Karpas-422 (cell line): ENCODE measurements at places on chromosomes 7 and 10.
A peak's percentile ranks its signal among the peaks of the same experiment; 100 is the strongest.

GRCh38 chr10:87691506-87692070 lies 31.9 kb downstream of the PAPSS2 start:
- DNase-seq = no peak

GRCh38 chr10:120612756-120613155 lies 155.7 kb downstream of the PLPP4 start:
- no peak for DNase-seq

GRCh38 chr7:1812509-1813393 lies 142.7 kb downstream of the ELFN1 start:
- DNase-seq = peak; percentile 62

DNA sequence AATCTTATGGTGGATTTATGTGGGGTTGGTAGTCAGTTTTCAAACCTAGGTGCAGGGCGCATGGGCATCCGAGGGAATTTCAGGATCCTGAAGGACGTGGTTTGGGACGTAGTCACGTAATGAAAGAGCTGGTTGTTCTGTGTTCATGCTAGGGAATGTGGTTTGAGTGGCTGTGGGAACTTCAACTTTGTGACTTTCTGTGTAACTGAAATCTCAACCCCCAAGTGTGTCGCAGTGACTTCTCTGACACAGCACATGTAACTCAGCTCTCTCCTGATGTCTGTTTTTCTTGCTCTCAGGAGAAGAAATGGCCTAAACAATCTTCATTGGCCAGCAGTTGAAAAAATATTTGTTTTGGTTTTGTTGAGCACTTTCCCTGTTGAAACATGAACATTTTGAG lies 199.0 kb downstream of the PTEN start:
- no peak for DNase-seq

DNA sequence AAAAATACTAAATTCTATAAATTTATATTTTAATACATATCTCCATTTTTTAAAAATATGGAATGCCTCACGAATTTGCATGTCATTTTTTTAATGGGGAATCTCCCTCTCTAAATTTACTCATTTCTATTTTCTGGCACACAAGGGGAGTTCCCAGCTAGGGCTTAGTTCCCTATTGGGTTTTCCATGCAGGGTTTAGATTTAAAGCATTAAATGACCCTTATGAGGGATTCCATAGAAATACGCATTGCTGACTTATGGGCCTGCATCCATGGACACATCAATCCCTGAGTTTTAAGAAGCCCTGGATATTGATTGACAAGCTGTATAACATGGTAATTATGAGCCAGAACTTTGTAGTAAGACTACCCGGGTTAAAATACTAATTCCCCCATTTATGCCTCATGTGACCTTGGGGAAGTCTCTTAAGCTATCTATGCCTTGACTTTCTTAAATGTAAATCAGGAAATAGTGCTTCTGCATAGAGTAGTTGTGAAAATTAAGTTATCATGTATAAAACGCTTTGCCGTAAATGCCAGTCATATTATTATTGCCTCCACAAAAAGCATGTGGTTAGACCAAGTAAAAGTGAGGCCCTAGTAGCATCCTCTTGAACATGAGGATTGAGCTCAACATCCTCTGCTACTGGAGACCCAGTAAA lies 78.8 kb upstream of the ANKRD1 start:
- no peak for DNase-seq

DNA sequence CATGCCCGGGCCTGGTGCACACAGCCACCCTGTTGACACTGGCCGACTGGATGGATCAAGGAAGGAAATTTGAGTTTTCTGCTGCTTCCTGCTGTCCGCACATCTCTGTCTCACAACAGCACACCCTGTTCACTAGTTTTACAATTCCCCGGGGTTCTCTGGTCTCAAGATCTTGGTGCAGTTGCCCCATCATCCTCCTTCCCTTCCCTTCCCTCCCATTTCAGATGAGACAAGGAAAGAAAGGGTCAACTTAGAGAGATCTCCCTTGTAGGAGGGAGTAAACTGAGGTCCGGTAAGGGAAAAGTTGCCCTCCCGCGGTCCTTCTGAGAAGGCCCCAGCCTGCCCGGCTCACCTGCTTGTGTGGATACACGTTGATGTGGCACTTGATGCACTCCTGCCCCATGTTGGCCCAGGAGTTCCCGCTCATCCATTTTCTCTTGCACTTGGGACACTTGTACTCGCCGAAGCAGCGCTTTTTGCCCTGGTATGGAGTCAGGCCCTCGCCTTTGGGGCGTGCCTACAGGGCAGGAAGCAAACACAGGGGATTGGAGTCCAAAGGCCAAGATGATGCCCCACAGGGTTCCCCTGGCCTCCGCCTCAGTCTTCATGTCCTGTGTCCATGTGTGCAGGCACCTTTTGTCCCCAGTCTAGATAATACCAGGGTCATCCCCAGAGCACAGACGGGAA lies 46.8 kb downstream of the PPIF start:
- DNase-seq = no peak

GRCh38 chr7:30223896-30224295 lies 60.5 kb upstream of the ZNRF2 start:
- no peak for DNase-seq

- DNase-seq = no peak
These were observed 827.6 kb upstream of the AUTS2 start for GRCh38 chr7:68770649-68771048.

GRCh38 chr10:93248583-93249227 lies 175.0 kb downstream of the CYP26A1 start:
- DNase-seq = no peak

GRCh38 chr10:77862595-77862994 lies 64.0 kb downstream of the DLG5 start:
- DNase-seq = no peak

DNA sequence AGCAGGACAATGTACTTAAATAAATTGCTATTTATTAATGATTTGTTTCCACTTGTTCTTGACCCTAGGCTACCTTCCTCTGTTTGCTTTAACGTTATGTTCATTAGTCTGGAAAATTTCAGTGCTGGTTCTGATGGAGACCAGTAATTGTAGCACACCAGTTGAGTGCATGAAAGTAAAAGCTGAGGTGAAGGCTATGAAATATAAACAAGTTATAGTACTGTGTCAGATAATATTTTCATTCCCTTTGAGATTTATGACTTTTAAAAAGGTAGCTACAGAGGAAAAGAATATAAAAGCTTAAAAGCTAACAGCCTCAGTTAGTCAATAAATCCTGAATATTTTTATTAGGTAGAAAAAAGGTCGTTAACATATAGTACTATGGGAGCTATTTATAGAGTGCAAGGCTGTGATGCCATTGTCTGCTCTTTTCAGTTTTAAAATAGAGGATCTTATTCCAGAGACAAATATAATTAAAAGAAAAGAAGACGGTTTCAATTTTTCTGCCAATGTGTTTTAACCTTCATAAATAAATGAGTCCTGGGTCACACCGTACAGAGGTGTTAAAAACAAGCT lies 351.8 kb upstream of the ETV1 start:
- no peak for DNase-seq

- DNase-seq = no peak
These were observed 78.0 kb downstream of the INPP5A start for GRCh38 chr10:132615341-132616169.

DNA sequence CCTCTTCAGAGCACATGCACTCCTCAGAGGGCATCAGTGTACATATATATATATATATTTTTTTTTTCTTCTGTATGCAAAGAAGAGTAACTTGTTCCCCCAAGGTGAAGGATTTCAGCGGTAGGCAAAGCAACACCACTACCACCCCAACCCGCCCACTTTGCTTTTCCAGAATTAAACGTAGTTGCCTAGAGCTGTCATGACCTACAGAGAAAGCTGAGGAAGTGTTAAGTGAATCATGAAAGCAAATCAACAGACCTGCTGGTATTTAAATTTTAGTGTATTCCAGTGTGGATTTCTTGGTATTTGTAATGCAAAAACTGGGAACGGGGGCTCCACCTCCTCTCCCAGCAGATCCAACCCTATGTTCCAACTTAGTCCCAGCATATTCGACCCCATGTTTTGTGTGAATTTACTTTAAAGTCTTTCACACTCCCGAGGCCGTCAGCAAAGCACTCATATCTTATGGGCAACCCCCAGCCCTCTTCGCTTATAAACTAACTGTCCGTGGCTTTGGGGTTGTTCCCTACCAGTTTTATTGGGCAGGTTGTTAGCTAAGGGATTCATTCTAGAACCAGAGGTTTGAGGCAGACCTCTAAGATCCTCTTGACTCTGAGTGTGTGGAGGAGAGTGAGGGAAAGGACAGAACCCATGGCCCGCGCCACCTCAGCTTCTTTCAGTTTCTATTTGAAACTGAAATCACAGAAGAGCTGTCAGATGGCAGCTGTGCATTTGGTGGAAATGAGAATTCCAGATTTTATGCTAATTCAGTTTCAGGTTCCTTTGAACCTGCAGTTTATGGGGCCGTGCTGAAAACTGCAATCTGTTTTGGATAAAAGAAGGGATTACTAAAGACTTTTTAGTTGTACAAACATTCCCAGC lies 450.2 kb upstream of the GALNT17 start:
- no peak for DNase-seq

GRCh38 chr10:81915504-81915897 lies 40.5 kb downstream of the NRG3 start:
- no peak for DNase-seq

DNA sequence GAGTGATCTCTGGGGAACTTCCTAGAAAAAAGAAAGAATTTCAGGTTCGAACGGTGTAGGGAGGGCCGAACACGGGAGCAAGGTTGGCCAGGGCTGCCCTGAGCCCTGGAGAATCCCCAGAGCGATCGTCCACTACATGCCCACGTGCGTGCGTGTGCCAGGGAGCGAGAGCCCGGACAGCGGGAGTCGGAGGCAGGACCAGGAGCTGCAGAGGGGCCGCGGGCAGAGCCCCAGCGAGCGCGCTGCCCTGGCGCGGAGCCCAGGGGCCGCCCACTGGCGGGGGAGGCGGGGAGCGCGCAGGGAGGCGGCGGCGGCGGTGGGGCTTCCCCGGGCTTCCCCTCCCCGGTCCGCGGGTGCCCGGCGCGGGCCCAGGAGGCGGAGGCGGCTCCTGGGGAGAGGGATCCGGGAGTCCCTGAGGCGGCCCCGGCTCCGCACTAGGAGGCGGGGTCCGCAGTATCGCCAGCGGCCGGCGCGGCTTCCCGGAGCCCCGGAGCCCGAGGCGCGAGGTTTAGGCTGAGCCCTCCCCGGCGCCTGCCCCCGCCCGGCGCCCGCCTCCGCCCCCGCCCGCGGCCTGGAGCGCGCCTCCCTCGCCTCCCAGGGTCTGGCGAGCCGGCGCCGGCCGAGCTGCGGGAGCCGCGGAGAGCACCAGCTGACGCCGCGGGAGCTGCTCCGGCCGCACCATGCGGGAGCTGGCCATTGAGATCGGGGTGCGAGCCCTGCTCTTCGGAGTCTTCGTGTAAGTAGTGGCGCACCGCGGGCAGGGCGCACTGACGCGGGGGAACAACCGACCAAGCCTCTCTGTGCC lies at the start of gene PLPP4:
Gene PLPP4, plus strand, starts transcription at position 602 of the 805 bp plus-strand sequence. Its CDS starts 79 bp downstream, at position 681.
- peak; percentile 61 for DNase-seq

- DNase-seq = no peak
These were observed 38.3 kb downstream of the CADPS2 start for GRCh38 chr7:122847871-122848473.

DNA sequence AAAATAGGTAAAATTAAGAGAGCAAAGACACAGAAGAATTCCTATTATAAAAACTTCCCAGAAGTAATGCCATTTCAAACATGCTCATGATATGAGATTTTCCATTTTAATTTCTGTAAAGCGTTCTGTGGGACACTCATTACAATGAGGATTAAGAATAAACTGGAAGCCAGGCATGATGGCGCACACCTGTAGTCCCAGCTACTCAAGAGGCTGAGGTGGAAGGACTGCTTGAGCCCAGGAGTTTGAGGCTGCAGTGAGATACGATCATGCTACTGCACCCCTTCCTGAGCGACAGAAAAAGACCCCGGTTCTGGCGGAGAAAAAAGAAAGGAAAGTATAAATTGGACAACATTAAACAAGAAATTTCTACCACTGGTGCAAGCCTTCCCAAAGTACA lies 1.5 kb downstream of the DNA2 start:
- DNase-seq = no peak

DNA sequence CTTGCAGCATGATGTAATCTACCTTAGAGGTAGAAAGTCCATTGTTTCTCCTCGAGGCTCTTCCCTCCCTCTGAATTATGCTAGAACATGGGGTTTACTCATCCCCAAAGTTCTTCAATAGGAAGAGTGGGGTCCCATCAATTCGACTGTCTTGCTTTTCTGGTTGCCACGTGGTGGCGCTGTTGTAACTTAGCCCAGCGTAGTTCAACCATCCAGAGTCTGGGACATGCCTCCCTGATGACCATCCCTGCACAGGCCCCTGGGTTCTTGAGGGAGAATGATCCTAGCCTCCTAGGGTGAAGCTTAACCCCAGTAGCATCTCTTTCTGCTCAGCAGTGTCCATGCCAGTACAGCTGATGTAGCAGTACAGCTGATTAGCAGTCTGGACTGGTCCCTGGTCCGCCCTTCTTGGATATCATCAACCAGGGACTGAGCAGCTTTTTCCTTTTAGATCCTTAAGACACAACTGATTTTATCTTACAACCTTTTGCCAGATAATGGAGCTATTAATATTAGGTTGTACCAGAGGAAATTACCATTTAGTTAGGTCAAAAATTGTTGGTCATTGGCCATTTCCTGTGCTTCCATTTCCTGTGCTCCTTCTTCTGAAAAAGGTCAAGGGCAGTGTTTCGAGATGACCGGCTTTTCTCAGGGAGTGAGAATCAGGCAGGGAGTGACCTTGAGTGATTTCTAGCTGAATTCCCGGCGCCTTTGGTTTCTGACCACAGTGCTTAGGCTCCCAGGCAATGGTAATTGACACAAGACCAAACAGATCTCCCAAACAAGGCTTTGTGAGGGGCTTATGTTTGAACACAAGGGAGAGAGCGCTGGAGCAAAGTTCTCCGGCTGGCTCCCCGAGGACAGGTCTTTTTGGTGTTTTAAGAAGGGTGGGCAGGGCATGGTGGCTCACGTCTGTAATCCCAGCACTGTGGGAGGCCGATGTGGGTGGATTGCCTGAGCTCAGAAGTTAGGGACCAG lies 65.4 kb downstream of the TACC2 start:
- peak; percentile 56 for DNase-seq

DNA sequence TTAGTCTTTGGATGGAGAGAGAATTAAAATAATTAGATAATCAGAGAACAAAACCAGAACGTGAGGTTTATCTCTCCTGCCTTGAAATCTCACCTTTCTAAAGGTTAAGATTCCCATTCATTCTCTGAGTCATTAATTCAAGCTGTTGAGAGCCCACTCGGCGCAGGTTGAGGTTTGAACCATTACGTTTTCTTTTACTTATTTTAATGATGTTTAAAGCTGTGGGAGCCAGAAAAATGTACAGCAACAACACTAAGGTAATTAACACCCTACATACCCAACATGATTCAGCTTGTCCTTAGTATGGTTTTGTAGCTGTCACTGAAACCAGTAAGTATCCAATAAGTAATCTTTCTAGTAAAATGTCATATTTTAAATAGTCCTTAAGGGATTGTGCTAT lies 153.0 kb upstream of the ANK3 start:
- no peak for DNase-seq

- no peak for DNase-seq
These were observed 420.4 kb upstream of the ZMIZ1 start for GRCh38 chr10:78648256-78648860.
